Dermis microvascular lymphatic vessel endothelial cell (primary cell): ENCODE measurements at places on chromosomes 13 and 19. TPM values are rescaled to one million over a fixed set of nuclear protein-coding genes. Genes with fewer than 3 reads are reported as not detected.
A peak's percentile ranks its signal among the peaks of the same experiment; 100 is the strongest.

SUPT5H gene
- total RNA-seq, result 29.9 and 38.1 TPM in 2 replicates

- no peak for DNase-seq
Measured at GRCh38 chr19:29326849-29327840, 114.2 kb upstream of the UQCRFS1 start.

PTH2 gene
- not detected in 2 replicates for total RNA-seq

PTGER1 gene
- total RNA-seq, result 0.13 and 0.25 TPM in 2 replicates

DNA sequence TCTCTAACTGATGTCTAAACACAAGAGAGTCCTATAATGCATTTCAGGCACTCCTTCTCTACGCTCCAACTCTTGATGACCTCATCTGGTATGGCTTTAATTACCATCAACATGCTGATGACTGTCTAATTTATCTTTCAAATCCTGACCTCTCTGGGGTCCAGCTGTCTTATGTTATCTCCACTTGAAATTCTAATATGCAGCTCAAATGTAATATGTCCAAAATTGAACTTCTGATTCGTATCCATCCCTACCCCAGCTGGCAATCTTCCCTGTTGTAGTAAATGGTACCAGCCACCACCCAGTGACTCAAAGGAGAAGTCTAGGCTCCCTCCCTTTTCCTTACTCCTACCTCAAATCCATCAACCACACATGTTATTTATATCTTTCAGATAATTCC, 288.0 kb upstream of the SLC10A2 start:
- no peak for DNase-seq

DNA sequence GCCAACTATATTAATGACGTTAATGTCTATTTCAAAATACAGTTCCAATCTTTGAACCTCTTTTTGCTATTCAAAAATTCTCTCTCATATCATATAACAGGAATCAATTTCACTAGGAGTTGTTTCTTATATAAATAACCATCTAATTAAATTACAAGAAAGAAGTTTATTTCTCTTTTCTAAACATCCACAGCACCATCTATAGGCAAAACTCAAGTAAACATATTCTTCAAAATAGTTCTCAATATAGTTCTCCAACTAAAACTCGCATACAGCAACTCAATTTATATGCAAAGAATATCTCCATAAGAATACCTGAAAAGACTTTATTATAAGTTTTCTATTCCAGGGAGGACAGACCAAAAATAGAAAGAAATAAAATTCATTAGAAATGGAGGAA, 65.6 kb downstream of the RBM26 start:
- no peak for DNase-seq

- DNase-seq, result peak; percentile 87
Measured at GRCh38 chr13:36919833-36920615, at the start of gene SMAD9. Gene SMAD9, minus strand, starts transcription at chr13:36920238. Its CDS starts 40,549 bp downstream, at chr13:36879689.

- DNase-seq, result no peak
Measured at GRCh38 chr19:34393031-34393430, 11.2 kb upstream of the PDCD2L start.

DNA sequence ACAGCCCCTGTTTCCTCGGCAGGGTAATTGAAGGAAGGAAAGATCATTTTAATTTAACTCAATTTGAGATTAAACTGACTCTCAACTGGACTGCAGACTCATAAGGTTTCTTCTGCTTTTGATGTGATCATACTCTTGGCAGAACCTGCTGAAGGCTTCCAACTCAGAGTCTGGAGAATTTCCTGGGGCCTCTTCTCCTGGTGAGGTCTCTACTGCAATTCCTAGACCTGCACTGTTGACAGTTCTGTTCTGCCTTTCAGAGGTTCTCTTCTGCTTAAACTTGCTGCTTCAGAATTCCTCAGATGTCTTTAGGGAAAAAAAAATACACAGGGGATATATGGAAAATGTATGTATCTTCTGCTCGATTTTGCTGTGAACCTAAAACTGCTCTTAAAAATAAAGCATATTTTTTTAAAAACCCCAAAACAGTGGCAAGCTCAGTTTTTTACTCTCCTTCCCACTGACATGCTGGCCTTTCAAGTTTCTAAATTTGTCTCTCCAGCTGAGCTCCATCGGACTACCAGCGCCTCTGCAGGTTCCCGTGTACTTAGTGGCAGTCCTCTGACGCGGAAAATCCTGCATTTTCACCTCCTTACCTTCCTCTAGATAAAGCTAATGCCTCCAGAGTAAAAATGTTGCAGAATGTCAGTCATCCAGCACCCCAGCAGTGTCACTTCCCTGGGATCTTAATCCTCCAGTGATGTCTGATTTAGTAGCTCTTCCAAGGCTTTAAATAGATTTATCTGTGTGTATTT, 733.5 kb upstream of the SGCG start:
- DNase-seq, result no peak

THSD8 gene
- total RNA-seq, result not detected in 2 replicates

DNA sequence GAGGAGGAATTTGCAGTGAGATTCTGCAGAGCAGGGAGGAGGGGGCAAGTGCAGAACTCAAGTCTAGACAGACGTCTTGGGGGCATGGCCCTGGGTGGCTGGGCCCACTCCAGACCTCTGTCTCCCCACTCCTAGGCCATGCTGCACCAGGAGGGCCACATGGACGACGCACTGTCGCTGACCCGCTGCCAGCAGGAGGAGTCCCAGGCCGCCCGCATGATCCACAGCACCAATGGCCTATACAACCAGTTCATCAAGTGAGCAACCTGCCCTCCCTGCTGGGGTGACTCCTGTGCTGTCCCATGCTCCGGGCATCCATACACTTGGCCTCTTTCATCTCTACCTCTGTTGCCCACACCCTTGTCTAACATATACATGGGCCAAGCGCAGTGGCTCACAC, 18.1 kb downstream of the RYR1 start:
- DNase-seq, result no peak

- DNase-seq, result no peak
Measured at GRCh38 chr13:113142876-113143275, 15.6 kb upstream of the PROZ start.

- DNase-seq, result no peak
Measured at GRCh38 chr13:60268203-60268555, 104.5 kb upstream of the DIAPH3 start.

DNA sequence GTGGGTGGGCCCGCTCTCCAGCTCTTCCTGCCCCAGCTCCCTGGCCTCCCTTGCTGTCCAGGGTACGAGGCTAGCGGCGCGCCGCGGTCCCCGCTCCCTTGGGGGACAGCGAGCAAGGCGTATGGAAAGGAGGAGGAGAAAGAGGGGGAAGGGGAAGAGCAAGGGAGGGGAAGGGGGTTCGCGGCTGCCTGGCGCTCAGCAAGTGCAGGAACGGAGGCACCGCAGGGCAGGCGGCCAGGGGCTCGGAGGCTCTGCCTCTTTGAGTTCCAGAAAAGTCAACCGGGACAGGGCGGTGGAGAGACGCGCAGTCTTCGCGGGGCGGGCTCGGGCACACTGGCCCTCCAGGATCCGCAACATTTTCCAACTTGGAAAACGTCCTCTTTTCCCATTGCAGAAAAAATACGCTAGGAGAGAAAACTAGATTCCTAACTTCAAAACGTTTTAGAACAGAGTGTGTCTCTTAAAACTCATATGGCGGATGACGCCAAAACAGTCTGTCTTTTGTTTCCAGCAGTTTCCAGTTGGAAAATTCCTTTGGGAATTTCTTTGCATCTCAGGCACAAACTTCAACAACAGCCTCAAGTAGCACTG, 23.1 kb upstream of the TNFRSF19 start:
- no peak for DNase-seq

- no peak for DNase-seq
Measured at GRCh38 chr13:58266271-58266670, 634.7 kb downstream of the PCDH17 start.

- DNase-seq, result no peak
Measured at GRCh38 chr19:17058236-17058635, 17.0 kb downstream of the HAUS8 start.

NLRP11 gene
- under 0.01 TPM in 2 replicates for total RNA-seq

GRCh38 chr19:50184196-50184595, 19.2 kb upstream of the MYH14 start:
- DNase-seq, result no peak

GRCh38 chr13:63605403-63605802, 2189.8 kb upstream of the PCDH20 start:
- DNase-seq, result no peak

GRCh38 chr19:18418029-18418482, 1.1 kb upstream of the SSBP4 start:
- no peak for DNase-seq

CYSLTR2 gene
- not detected in 2 replicates for total RNA-seq

- DNase-seq, result no peak
Measured at GRCh38 chr13:50548586-50548985, 294.9 kb downstream of the DLEU7 start.

GRCh38 chr13:113509989-113510388, 19.5 kb upstream of the DCUN1D2 start:
- no peak for DNase-seq

PROZ gene
- not detected in 2 replicates for total RNA-seq

- no peak for DNase-seq
Measured at GRCh38 chr13:48318377-48318811, 14.8 kb downstream of the RB1 start.

ZNF625 gene
- 8.3 and 9.2 TPM in 2 replicates for total RNA-seq

DNA sequence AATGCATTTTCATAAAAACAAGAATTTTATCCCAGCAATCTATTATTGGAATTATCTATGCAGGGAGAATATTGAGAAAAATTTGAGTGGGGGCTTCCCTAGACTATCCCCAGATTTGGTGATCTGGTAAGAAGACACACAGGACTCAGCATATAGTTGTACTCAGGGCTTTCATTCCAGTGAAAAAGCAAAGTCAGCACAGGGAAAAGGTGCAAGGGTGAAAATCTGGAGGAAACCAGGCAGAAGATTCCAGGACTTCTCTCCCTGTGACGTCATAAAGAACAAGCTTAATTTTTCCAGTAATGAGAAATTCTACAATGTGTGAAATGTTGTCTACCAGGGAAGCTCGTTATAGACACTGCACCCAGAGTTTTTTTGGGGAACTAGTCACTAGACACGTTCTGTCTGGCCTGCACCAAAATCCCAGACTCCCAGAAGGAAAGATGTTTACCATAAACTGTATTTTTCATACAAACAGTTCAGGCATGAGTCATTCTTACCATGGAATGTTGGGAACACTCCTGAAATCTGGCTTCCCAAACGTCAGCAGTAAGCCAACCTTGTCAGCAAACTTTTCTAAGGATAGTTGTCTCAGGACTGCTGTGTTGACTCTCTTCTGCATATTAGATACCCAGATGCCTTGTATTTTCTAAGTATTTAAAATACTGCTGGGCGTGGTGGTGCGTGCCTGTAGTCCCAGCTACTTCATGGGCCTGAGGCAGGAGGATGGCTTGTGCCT, 107.4 kb downstream of the DNAJC3 start:
- peak; percentile 62 for DNase-seq

DNA sequence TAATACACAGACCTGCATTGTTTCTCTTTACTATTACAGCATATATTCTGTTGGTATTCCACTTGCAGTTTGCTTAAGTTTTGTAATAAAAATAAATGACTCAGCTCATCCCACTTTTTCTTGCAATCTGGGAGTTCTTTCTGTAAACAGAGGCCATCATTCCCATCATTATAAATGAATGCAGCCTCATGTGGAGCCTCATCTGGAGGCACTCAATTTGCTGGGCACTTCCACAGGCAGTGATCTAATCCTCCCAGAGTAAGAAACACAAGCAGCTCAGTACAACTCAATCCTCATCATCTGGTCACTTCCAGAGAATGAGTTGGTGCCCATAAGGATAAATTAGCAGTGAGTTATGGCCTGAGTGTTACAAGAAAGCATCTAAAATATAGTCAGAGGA, 2801.9 kb downstream of the PCDH9 start:
- DNase-seq, result no peak

GRCh38 chr13:63542770-63543169, 2127.1 kb upstream of the PCDH20 start:
- no peak for DNase-seq

GRCh38 chr19:31167690-31168089, 181.5 kb downstream of the TSHZ3 start:
- DNase-seq, result no peak

GRCh38 chr19:12126707-12127106, 13.4 kb downstream of the ZNF20 start:
- DNase-seq, result no peak

ELSPBP1 gene
- total RNA-seq, result not detected in 2 replicates

DNA sequence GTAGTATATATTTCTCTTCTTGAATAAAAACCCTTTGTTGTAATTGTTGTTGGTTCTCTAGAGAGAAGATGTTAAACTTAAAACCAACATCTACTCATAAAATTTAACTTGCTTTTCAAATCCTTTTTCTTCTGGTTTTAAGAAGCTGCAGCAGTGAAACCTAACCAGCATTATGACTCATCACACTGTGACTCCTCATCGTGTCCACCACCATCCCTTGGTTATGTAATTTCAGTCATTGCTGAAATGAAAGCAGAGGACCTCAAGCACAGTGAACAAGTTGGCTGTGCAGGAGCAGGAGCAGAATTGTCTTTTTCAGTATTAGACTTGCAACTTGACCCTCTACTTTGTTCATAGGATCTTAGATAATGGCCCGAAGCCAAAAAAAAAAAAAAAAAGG, 64.9 kb upstream of the HTR2A start:
- DNase-seq, result no peak

- DNase-seq, result no peak
Measured at GRCh38 chr19:52398081-52398441, 412 bp downstream of the ZNF528 start.

GRCh38 chr13:83378908-83379307, 503.4 kb downstream of the SLITRK1 start:
- DNase-seq, result no peak

SHISA7 gene
- not detected in 2 replicates for total RNA-seq

SHC2 gene
- total RNA-seq, result 7.6 and 35.0 TPM in 2 replicates

DNA sequence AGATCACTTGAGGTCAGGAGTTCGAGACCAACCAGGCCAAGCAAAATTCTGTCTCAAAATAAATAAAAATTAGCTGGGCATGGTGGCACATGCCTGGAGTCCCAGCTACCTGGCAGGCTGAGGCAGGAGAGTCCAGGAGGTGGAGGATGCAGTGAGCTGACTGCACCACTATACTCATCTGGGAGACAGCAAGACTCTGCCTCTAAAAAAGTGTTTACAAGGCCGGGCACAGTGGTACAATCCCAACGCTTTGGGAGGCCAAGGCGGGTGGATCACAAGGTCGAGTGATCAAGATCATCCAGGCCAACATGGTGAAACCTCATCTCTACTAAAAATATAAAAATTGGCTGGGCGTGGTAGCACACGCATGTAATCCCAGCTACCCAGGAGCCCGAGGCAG, 4.2 kb upstream of the DAPK3 start:
- DNase-seq, result no peak

DNA sequence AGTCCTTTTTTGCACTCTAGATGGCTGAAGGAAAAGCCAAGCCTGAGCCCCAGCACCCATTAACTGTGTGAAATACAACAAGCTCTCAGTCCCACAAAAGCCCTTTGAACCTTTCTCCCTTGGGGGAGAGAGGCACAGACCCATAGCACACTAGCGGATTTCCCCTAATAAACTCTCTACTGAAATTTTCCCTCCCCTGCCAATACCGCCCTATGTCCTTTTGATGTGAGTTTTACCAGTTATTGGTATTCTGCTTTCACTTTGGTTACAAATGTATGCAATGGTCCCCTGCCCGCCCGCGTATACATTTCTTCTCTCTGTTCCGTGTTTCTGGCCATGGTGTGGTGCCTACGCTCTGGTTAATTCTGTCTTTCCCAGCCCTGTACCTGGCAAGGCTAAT, 54.0 kb upstream of the MYO16 start:
- DNase-seq, result no peak

- DNase-seq, result no peak
Measured at GRCh38 chr13:100409132-100409531, 179.5 kb downstream of the GGACT start.

- no peak for DNase-seq
Measured at GRCh38 chr13:24035411-24035810, 125.1 kb upstream of the SPATA13 start.

- peak; percentile 1 for DNase-seq
Measured at GRCh38 chr19:20660473-20661140, 764 bp downstream of the ZNF626 start.
